ENCODE measurements at places on chromosomes 3 and 15. TPM values are rescaled to one million over a fixed set of nuclear protein-coding genes. Genes with fewer than 3 reads are reported as not detected.

Gene WWTR1
- total RNA-seq = 4.5 TPM

GRCh38 chr15:35519541-35520149, 26.3 kb downstream of the DPH6 start:
- H3K4me1 ChIP-seq = peaks cover 9% of the 10 kb centered on the region
- H3K4me3 ChIP-seq = no peak overlapping the region

Gene PLAAT1
- 0.37 TPM for total RNA-seq

DNA sequence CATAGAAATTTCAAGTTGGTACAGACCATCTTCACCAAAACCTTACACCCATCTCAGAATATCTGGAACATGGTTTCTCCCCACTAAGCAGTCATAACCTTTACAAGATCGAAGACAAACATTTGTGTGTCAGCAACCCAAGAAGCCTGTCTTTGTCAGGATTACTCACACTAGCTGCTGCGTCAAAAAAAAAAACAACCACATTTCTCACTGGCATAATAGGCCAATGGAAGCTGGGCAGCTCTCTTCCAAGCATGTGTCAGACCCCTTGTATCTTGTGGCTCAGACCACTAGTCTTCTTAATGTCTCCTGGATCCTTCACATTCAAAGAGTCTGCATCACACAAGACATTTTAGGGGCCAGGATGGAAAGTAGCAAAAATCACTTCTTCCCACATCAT, 266.9 kb upstream of the IGF1R start:
- H3K4me1 ChIP-seq = no peaks in the 10 kb centered on the region
- DNase-seq = no peak
- no peaks in the 10 kb centered on the region for H3K27me3 ChIP-seq
- H3K4me3 ChIP-seq = no peak overlapping the region
- no peaks in the 10 kb centered on the region for H3K36me3 ChIP-seq
- H3K27ac ChIP-seq = no peak overlapping the region

Gene LRTM1
- not detected for total RNA-seq

DNA sequence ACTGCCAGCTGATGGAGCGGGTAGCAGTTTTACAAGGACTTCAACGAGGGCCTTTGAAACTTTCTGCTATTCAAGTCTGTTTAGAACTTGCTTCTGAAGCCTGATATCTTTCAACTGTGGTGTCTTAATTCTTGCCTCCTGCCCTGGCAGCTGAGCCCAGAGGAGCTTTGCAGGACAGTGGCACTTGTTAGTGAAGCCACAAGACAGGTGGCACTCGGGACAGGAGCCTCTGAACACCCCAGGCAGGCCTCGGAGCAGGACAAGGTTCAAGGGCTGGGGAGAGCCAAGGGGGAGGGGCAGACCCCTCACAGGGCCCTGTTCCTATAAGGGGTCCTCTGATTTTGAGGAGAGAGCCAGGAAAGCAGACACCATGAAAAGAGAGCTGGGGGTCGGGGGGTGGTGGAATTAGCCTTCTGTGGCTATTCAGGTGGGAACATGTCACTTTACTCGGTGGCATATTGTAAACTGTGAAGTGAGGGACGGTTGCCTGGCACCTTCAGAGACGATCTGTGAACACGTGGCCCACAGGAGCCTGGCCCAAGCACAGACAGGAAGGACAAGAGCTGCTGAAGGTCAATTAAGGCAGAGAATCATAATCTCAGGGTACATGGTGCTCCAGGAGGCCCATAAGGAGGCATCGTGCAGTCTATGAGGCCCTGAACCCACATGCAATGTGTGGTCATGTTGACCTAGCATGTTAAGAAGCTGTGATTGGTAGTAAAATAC, 30.1 kb upstream of the KY start:
- DNase-seq = no peak
- H3K27ac ChIP-seq = no peak overlapping the region
- H3K36me3 ChIP-seq = no peaks in the 10 kb centered on the region
- H3K4me3 ChIP-seq = no peak overlapping the region
- no peaks in the 10 kb centered on the region for H3K4me1 ChIP-seq
- H3K27me3 ChIP-seq = no peaks in the 10 kb centered on the region

GRCh38 chr3:100245136-100245535, 15.7 kb upstream of the TBC1D23 start:
- no peak for DNase-seq
- no peak overlapping the region for H3K4me3 ChIP-seq
- H3K36me3 ChIP-seq = no peaks in the 10 kb centered on the region
- no peaks in the 10 kb centered on the region for H3K4me1 ChIP-seq
- H3K27me3 ChIP-seq = no peaks in the 10 kb centered on the region

GRCh38 chr3:9229325-9229724, 20.1 kb downstream of the SRGAP3 start:
- DNase-seq = no peak
- H3K36me3 ChIP-seq = no peaks in the 10 kb centered on the region
- H3K27me3 ChIP-seq = no peaks in the 10 kb centered on the region
- no peak overlapping the region for H3K4me3 ChIP-seq

- H3K36me3 ChIP-seq = no peaks in the 10 kb centered on the region
- DNase-seq = no peak
- H3K4me3 ChIP-seq = no peak overlapping the region
- peak overlapping the region; percentile 38 for H3K27ac ChIP-seq
- no peaks in the 10 kb centered on the region for H3K27me3 ChIP-seq
Measured at GRCh38 chr3:188583341-188584161, 429.6 kb downstream of the LPP start.

DNA sequence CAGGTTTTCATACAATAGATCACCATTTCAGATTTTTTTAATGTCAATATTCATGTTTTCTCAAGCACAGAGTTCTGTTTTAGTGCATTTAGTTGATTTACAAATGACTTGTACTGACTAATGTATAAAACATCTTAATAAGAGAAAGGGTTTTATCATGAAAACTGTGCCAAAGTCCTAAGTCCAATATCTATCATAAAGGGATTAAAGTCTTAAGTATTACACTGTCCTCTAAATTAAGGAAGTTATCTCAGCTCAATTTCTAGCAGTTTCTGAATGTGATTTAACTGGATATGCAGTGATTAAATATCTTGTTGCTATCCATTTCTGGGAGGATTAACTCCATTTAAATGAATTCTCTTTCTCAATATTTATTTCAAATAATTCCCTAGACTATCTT, 381.1 kb upstream of the CNTN4 start:
- no peaks in the 10 kb centered on the region for H3K36me3 ChIP-seq
- no peak overlapping the region for H3K4me3 ChIP-seq
- no peak overlapping the region for H3K27ac ChIP-seq
- no peak for DNase-seq
- no peaks in the 10 kb centered on the region for H3K4me1 ChIP-seq

- no peaks in the 10 kb centered on the region for H3K27me3 ChIP-seq
- no peaks in the 10 kb centered on the region for H3K4me1 ChIP-seq
- no peak overlapping the region for H3K4me3 ChIP-seq
- no peaks in the 10 kb centered on the region for H3K36me3 ChIP-seq
- no peak overlapping the region for H3K27ac ChIP-seq
Measured at GRCh38 chr3:59518283-59519055, 468.6 kb upstream of the CFAP20DC start.

GRCh38 chr3:184345317-184346144, 8.1 kb downstream of the FAM131A start:
- peak; percentile 68 for DNase-seq
- H3K4me3 ChIP-seq = no peak overlapping the region
- H3K27ac ChIP-seq = no peak overlapping the region
- H3K36me3 ChIP-seq = peaks cover 2% of the 10 kb centered on the region
- no peaks in the 10 kb centered on the region for H3K27me3 ChIP-seq

Gene MCCC1
- total RNA-seq = 40.0 TPM

DNA sequence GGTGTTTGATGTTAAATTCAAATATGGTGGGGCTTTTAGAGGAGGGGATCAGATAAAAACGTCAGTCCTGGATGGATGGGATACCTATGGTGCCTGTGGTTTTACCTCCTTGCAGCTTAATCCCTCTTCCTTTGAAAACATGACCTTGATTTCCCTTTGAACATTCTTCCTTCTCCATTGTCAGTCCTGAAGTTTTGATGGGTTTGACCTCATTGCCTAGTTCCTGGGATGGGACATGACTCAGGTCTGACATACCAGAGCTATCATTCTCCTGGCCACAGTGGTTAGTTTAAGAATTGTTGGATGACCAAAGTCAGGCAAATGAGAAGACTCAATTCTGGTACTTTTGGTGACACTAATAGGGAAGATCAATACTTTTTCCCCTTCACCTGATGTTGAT, 87.2 kb downstream of the PRICKLE2 start:
- H3K36me3 ChIP-seq = no peaks in the 10 kb centered on the region
- DNase-seq = no peak

All from liver (tissue), 10 donors.